Stimulated activated CD8-positive, alpha-beta memory T cell treated with anti-CD3 and anti-CD28 coated beads, Interleukin-15, amount 100 ng/mL, for 4 hours (primary cell): ENCODE measurements at places on chromosomes 5 and 9.

DNA sequence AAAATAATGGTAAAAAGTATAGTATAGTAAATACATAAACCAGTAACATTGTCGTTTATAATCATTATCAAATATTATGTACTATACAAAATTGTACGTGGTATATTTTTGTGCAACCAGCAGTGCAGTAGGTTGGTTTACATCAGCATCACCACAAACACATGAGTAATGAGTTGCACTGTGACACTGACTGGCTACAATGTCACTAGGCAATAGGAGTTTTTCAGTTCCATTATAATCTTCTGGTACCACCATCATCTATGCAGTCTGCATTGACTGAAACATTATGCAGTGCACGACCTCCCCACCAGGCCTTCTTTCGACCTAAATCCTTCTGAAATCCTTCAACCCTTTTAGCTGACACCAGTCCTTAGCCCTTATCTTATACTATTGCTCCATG lies 105.8 kb downstream of the SREK1 start:
- DNase-seq: no peak

DNA sequence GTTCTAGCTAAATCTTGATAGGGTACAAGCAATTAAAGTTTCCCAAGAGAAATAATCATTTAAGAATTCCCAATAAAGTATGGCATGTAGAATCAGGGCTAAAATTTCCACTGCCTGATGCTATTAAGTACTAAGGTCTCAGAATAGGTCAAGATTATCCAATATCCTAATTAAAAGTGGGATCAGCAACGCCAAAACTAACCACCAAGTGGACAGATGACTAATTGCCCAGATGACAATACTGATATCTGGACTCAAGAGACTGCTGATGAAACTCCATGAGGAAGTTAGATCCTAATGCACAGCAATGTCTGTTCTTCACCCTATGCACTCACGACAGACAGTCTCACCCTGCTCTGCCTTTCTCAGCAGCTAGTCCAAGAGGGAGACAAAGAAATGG lies 14.3 kb downstream of the DEPDC1B start:
- DNase-seq: no peak

- DNase-seq: no peak
Observed at GRCh38 chr9:35861161-35861897, 8.9 kb downstream of the OR13J1 start.

DNA sequence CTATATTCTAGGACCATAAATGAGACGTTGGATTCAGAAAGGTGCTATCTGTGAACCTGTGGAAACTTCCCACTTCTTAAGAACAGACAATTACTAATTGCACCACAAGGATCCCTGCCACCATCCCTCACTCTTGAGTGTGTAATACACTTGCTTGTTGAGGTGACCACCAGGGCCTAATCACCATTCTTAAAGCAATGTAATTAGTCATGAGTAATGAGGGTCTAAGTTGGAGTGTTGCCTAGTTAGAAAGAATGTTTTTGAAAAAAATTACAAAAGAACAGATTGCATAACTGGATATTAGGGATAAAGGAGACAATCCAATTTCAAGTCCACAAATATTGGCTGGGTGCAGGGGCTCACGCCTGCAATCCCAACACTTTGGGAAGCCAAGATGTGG lies 56.9 kb upstream of the TRIO start:
- no peak for DNase-seq

DNA sequence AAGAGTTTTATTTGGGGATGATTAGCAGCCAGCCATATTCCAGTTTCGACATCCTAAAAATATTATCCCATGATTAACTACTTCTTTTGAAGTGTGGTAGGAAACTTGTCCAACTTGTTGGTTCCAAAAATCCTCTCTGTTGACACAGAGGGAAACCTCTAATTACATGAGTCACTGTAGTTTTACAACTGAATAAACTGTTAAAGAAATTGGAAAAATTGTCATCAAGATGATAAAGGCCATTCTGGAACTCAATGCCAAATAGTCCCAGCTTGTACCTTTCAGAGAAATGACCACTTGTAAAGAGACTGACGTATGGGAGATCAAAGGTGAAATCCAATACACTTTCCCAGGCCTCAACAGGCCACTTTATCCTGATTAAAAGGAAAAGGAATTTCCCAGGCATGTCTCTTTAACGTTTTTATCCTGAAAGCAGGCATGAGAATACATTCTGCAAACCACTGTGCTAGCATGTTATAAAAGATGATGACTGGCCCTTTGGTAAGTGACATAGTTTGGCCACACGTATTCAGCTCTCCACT lies 261.6 kb downstream of the GLIS3 start:
- no peak for DNase-seq

DNA sequence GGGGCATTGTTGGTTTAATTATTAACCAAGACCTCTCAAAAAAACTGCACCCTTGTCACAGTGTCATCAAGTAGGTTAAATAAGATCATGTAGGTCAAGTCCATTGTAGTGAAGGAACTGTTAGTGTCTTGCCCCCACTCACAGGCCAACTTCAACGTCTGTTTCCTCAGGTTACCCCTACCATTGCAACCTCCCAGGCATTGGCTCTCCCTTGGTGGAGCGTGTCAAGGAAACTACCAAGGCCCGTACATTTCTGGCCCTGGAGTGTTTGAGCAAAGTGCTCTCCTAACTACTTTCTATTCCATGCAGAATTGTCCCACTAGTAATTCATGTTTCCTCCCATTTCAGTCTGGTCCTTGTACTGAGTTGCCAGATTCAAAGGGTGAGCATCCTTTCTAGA lies 167.5 kb downstream of the MEF2C start:
- no peak for DNase-seq

DNA sequence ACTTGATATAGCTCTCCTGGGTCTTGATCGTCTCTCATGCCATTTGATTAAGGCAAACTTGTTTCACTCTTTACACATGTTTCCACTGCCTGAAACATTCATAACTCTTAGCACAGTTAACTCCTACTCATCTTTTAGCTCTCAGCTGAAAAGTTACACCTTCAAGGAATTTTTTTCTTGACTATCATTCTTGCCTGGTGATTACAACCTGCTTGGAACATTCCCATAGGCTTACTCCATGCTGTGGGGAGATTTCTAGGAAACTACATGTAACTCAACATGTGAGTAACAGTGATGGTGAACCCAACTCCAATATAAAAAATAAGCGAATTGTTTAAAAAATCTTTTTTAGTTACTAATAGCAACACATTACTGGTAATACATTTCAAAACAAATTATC lies 224.1 kb upstream of the MPDZ start:
- no peak for DNase-seq

DNA sequence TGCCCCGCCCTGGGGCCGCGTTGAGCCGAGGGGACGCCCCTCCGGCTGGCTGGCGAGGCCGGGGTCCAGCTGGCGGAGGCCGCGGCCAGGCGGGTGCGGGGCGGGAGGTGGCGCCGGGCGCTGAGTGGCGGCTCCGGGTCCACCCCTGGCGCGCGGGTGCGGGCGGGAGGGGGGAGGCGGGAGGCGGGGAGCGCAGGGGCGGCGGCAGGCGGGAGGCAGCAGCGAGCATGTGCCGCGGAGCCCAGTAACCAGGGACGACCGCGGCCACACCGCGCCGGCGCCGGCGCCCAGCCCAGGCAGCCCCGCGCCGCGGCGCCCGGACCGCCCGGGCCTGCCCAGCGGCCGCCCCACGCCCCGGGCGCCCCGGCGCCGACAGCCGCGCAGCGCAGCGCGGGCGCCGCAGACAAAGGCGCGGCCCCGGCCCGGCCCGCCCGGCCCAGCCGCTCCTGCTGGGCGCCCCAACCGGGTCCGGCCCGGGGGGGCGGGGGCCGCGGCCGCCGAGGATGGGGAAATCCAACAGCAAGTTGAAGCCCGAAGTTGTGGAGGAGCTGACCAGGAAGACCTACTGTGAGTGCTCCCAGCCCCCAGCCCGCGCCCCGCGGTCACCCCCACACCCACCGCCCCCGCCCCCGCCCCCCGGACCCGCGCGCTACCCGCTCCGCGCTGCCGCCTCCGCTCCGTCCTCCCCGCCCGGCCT lies at the start of gene NCS1:
Gene NCS1 (plus strand): TSS at position 244 of the 697 bp plus-strand sequence. CDS start 260 bp downstream, at position 504.
- peak; percentile 46 for DNase-seq

DNA sequence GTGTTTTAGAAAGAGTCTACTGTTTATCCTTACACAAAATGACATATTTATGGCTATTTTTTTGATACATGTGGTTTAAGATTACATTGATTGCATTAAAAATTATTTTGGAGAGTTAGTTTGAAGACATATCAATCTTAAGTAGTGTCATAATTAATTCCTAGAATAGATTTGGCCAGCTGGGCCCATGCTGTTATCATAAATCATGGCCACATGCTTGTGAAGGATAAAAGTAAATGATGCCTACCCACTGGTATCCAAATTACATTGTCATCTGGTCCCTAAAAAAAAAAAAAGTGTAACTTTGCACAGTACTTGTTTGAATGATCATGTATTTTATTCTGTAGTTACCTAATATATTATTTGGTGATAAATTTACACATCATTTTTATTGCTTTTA lies 96.9 kb downstream of the PARP8 start:
- no peak for DNase-seq

- DNase-seq: no peak
Observed at GRCh38 chr5:141598391-141599345, 20.1 kb downstream of the DIAPH1 start.

- no peak for DNase-seq
Observed at GRCh38 chr5:176178789-176179188, 59.4 kb upstream of the SIMC1 start.

DNA sequence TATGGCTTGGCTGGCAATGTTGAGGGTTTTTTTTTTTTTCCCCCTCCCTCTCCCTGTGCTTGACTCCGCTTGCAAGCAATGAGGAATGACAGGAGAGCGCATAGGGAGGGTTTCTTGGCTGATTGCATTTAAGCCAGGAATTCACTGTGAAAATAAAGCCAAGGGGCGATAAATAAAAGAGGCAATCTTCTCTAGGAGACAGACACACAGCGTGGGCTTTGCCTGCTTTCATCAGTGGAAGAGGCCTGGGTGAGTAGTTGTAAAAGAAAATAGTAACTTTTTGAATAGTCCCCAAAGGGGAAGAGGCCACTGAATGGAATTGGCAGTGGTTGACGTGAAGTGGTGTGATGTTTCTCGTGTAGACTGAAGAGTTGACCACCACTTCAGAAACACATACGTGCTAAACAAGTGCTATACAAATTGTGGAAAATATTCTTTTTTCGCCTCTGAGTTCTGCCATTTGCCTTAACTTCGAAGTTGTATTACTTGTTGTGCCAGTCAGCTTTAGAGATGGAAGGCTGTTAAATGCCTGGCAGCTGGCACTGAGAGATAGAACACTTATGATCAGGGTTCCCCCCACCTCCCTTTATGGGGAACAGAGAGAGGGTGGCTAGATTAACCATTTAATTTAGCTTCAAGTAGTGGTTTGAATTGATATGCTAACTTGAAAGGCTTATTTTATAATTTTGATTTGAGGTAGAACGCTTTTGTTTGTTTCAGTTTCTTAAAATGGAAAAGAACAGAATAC lies 3.0 kb downstream of the ZSWIM6 start:
- no peak for DNase-seq

GRCh38 chr5:112711436-112711835 lies 26.2 kb upstream of the APC start:
- no peak for DNase-seq

GRCh38 chr9:69176471-69177171 lies 2.5 kb downstream of the TJP2 start:
- DNase-seq: no peak

GRCh38 chr5:96196890-96197289 lies 235.2 kb upstream of the ELL2 start:
- no peak for DNase-seq

- DNase-seq: no peak
Observed at GRCh38 chr5:143695244-143695864, 116.6 kb upstream of the HMHB1 start.

DNA sequence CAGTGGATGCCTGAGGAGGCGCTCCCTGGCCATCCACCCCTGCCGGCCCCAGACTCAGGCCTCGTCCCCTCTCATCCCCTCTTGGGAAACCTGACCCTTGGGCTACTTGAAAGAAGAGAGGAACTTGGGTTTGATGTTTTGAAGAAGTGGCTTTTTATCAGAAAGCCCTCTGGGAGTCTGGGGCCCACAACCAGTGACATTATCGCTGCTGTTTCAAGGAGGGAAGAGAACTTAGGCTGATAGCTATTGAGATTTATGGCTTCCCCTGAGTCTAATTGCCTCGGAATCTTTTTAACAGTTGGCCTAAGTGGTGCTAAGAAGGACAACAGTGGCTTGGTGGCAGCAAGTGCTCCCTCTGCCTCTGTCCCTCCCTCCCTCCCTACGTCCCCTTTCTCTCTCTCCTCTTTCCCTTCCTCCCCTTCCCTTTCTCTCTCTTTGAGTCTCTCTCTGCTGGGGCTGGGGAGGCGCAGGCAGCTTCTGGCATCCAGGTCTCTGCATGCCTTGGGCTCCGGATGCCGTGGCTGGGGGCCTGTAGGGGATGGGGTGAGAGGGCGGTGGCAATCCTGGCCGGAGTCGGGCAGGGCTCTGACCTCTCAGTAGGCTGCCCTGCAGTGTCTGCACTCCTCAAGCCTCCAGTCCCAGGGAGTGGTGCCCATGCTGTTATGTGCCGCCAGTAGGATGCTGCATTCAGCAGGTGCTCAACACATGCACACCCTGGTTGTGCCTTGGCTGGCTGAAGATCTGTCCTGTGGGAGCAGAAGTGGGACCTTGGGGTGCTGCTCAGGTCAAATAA lies 49.6 kb upstream of the RXRA start:
- DNase-seq: no peak

DNA sequence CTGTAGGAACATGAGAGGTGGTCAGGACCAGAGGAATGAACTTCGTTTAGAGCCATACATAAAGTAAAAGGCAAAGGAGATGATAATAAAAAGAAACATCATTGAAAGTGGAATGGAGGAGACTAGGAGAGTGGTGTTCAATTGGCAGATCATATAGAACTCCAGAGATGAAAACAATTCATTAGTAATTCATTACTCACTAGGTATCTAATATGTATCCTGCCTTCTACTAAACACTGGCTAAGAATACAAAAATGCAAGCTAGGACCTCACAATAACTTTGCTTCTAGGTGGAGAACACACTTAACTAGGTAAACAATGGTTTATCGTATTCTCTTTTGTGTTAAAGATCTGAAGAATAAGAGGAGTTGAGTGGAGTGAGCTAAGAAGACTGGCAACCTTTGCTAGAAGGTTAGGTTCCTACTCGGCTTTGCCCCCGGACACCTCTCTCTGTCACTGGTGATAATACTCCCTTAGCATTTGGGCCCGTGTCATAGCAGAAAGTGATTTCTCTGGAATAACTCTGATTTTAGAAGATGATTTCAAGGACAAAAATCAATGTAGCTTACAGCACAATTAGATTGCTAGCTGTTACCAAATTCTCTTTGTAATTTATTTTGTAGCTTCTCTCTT lies 88.6 kb upstream of the IFNE start:
- no peak for DNase-seq

DNA sequence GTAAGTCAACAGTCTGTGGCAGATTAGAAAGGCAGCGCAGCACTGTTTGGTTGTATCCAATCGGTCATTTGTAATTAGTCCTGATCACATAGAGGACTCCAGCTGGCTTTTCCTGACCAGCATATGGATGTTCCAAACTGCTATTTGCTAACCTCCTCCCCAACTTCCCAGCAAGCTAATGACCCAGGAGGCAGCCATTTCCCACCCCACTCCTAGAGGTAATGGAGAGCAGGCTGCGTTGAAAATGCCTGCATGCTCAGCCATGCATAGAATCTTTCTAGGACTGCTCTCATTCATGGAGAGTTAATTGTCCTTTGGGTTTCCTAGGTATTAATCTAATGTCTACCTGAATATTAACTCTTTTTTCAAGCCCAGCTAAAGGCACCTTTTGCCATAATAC lies 850.6 kb upstream of the WWC1 start:
- DNase-seq: no peak

GRCh38 chr5:592158-592557 lies 20.0 kb upstream of the CEP72 start:
- no peak for DNase-seq

- DNase-seq: no peak
Observed at GRCh38 chr5:148864113-148864841, 37.9 kb downstream of the ADRB2 start.

- no peak for DNase-seq
Observed at GRCh38 chr5:161007879-161008278, 155.9 kb upstream of the ATP10B start.
